ENCODE measurements at places on chromosomes 7 and 10.

DNA sequence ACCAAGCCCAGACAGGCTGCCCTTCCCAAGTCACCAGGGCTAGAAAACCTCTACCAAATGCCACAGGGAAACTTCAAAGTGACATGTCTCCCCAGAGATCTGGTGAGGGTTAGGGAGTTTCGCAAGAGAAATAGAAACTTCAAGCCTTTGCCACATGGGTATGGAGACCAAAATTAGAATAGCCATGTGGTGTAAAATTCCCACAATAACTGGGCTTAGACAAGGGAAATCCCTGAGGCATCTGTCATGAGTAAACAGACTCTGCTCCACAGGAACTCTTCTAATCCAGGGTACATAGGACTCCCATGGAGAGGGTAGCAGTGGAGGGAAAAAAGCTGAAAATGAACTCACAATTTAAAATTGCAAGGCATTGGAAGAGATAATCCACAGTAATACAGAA lies 14.3 kb downstream of the ADAM12 start:
- DNase-seq: no peak

- no peak for DNase-seq
These were observed 244.1 kb upstream of the DPP6 start for GRCh38 chr7:153808117-153808516.

DNA sequence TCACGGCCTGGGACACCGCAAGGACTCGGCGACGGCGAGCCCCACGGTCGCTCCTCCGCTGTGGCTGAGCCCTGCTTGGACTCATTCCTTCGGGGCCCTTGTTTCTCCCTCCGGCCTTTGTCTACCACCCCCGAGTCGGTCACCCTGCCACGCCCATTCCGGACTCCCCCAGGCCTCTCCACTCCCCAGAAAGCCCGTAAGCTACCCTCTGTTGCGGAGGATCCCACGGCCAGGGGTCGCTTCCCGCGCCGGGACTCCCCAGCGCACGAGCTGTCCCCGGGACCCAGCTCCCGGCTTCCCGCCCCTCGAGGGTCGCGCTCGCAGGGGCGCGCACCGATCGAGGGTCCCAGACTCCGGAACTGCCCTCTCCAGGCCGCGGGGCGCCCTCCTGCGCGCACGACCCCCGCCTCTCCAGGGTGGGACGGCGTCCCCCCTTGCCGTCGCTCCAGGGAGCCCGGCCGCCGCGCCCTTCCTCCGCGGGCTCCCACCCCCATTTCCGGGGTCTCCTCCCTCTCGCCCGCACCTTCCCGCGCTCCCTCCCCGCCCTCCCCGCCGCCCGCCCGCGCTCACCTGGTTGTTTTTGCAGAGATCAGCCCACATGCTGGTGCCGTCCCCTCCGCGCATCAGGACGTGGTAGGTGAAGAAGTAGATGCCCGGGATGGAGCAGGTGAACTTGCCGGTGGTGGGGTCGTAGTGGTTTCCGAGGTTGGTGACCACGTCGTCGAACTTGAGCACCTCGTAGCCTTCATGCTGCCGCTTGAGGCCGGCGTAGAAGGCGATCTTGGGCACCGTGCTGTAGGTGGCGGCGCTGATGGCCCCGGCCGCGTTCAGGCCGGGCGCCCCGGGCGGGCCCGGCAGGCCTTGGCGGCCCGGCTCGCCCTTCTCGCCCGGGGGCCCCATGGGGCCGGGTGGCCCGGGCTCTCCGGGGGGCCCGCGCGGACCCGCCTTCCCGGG lies 1.5 kb downstream of the C1QL3 start:
- no peak for DNase-seq

DNA sequence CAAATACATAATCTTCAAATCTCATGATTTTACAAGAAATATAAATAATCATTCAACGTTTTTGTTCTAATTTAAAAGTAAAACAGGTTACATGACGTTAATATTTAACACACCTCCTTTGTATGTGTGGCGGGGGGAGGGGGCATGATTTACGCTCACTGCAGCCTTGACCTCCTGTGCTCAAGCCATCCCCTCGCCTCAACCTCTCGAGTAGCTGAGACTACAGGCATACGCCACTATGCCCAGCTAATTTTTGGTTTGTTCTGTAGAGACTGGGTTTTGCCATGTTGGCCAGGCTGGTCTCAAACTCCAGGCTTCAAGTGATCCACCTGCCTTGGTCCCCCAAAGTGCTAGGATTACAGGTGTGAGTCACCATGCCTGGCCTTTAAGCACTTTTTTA lies 7.2 kb upstream of the CACNA2D1 start:
- no peak for DNase-seq

DNA sequence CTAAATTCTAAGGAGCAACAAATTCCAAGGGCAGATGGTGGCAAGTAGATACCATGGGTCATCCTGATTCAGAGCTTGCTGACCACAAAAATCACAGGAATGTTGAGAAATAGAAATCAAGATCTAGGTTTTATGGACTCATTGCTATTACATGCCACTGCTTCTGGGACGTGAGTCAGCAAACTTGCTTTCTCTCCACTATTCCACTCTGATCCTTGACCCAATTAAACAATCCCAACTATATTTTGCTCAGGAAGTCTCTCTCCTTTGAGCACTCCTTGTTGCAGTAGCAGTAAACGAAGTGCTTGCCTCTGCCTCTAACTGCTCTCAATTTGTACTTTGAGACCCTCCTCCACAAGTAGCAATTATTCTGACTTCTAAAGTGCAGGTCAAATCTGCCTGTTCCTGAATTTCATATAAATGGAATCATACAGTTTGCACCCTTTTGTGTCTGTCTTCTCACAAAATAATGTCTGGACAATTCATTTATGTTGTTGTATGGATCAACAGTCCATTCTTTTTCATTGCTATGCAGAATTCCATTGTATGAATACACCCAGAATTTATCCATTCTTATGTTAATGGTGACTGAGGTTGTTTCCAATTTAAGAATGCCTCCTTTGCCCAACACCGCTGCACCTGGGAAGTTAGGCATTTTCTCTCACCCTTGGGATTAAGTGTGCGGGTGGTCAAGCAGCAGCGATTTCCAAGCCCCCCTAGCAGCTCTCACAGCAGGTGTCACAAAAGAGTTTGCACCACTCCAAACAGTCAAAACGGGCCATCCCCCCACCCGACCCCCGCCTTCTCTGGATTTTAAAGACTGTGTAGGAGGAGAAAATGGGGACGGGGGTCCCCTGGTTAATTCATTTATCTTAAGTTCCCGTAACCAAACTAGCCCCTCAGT lies 35.9 kb downstream of the ACSM6 start:
- DNase-seq: no peak

Measured in GM12878 (cell line).